Activated gamma-delta T cell treated with anti-CD3 and anti-CD28 coated beads, Interleukin-2, amount 50 U/mL, for 16 hours (primary cell): ENCODE measurements at places on chromosomes 6 and 20.

DNA sequence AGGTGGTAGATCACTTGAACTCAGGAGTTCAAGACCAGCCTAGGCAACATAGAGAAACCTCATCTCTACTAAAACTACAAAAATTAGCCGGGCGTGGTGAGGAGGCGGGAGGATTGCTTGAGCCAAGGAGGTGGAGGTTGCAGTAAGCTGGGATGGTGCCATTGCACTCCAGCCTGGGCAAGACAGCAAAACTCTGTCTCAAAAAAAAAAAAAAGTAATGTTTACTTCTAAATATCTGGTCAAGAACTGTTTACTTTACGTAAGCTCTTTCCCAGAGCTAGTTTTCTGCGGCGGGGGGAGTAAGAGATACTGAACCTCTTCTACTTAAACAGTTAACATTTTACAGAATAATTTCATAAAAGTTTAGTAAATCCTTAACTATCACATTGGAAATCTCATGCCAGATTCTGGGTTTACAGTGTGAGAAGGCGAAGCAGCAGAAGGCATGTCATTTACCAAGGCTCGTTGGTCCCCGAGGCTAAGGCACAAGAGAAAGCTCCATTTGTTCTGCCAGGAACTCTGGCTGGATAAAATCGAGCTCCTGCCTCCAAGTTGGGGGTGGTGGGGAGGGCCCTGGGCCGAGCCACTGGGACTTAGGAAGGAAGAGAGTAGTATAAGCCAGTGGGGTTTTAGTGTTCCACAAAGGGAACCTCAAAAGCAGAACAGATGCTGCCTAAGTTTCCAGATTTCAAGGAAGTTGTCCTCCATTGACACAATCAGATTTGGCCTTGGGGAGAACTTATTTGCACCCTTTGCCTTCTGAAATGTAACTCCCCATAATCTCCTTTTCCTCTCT is 41.7 kb downstream of the ARFGEF2 start:
- no peak for DNase-seq

DNA sequence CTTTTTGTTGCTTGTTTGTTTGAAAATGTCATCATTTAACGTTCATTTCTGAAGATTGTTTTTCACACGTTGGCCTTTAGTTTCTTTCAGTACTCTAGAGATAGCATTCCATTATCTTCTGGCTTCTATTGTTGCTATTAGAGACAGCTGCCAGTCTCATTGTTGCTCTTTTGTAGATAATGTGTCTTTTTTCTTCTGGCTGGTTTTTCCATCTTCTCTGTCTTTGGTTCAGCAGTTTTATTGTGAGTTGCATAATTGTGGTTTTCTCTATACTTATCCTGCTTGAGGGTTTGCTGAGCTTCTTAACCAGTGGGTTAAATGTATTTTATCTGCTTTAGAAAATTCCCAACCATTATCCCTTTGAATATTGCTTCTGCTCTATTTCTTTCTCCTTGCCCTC is 23.2 kb upstream of the AIG1 start:
- no peak for DNase-seq

DNA sequence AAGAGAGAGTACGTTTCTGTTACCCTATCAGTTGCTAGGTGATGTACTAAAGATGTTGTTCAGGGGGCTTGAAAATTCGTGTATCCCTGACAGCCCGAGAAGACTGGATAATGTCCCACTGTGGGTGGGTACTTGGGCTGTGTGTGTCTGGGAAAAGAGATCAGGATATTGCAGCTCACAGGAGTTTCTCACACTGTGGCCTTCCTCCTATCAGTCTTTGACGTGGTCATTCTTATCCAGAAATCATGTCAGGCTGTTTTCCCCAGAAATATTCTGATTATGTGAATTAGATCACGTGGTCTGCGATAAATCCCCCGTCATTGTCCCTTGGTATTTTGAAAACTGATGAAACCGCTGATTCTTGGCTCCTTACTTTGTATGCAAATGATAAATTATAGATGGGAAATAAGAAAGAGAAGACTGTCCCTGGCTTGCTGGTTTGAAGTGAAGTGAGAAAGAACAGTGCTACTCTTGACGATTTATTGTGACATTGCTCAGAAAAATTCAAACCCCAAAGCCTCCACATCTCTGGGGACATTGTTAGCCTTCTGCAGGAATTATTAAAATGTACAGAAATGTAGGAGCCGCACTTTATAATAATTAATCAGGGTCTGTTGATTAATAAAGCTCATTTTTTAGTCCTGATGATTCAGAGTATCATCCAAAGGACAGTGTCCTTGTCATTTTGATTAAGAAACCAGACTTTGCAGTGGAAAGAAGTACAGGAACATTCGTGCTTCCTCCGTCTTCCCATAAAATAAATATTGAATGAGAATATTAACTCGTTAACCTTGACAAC is 167.5 kb upstream of the TSHZ2 start:
- DNase-seq, result no peak

DNA sequence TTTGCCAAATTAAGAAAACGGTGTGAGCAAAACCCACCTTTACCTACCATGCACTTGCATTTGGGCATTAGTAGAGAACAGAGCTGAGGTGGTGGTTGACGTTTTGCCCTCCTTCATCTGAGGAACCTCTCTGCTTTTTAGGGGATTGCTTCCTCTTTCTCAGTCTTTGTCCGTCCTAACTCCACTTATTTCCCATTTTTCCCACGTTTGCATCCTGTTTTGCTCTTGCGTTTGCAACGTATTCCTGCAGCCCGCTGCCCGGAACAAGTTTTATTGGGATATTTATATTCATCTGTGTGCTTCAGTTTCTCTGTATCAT is 374 bp upstream of the SERINC1 start:
- DNase-seq, result no peak

DNA sequence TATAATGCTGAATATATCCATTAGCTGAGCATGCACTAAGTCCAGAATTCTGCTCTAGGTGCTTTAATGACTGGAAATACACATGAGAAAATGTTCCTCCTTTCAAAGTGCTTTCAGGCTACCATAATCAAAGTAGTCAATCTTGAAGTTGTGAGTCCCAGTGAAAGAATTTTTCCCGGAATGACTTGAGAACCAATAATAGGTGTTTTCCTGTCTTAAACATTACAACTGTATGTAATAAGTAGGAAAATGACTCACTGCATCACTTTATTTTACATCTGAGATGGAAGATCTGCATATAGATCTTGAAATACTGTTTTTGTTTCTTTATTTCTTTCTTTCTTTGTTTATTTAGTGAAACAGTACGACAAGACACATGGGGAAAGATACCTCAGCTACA is 437.4 kb upstream of the JAG1 start:
- no peak for DNase-seq

GRCh38 chr6:90072501-90072900 is 178.2 kb downstream of the GJA10 start:
- DNase-seq, result no peak
